Stimulated activated naive CD8-positive, alpha-beta T cell treated with anti-CD3 and anti-CD28 coated beads, Interleukin-15, amount 100 ng/mL, for 72 hours (primary cell): ENCODE measurements at places on chromosomes 3 and 15.

DNA sequence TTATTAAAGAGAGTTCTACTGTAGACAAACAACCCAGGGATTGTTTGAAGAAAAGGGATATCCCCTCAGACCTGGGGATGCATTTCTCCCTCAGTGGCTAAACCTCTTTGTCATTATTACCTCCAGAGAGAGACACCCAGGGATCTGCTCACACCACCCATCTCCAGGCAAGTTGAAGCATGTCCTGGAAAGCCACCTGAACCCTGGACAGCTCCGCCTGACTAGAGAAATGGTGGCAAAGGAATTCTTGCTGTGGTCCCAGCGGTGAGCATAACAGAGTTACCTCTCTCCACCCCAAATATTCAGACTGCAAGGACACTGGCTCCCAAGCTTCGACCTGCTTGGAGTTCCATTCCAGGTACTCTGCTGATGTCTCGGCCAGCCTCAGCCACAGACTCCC lies 320.2 kb downstream of the RORA start:
- DNase-seq: no peak

GRCh38 chr3:131898346-131898745 lies 136.5 kb downstream of the CPNE4 start:
- no peak for DNase-seq

DNA sequence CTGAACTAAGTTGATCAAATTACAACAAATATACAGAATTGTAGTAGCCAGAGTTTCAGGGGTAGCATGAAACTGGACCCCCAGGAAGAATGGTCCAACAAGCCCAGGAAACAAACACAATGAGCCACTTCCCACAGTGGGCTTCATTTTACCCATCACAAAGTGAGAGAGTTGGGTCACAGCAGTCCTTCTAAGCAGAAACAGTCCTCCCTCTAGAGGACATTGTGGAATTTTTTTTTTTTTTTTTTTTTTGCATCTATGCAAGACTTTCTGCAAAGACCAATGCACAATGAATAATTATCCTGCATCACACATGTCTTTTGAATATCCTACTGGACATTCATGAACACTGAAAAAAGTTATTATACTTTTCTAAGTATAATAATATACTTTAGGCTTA lies 73.8 kb upstream of the ATP13A5 start:
- DNase-seq: no peak

- DNase-seq: no peak
These were observed 3.9 kb downstream of the CFAP44 start for GRCh38 chr3:113437411-113437810.

DNA sequence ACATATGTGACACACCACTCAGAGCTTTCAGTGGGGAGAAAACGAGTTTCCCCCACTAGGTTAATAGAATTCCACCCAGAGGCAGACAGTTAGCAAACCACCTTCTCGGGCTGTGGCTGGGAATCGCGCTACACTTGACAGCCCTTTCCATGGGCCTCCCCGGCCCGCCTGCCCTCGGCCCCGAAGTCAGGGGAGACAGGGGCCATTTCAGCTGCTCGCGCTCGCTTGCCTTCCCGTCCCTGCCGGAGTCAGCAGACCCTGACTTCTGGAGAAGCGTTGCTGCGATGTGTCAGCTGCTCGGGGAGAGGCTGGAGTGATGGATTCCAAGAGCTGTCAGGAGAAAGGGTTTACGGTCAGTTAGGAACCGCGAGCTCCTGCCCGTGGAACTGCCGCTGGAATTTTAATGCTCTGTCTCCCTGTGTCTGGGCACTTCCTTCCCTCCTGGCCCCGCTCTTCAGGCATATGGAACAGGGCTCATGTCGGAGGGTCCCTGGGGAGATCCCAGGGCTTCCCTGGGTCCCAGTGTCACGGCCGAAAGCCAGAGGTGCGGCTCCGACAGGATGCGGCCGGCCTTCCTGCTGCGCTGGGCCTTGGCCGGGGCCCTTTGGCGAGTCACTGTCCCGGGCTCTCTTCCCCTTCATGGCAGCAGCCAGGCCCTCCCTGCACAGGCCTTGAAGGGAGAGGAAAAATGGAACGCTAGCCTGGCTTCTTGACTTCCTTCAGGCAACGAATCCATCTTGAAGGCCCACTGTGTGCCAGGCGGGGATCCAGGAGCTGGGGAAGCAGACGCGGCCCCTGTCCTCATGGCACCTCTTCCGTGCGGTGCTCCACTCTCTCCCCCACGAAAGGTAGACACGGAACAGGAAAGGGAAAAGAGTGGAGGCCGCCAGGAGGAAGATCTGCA lies 38.4 kb upstream of the VPS8 start:
- DNase-seq: no peak

DNA sequence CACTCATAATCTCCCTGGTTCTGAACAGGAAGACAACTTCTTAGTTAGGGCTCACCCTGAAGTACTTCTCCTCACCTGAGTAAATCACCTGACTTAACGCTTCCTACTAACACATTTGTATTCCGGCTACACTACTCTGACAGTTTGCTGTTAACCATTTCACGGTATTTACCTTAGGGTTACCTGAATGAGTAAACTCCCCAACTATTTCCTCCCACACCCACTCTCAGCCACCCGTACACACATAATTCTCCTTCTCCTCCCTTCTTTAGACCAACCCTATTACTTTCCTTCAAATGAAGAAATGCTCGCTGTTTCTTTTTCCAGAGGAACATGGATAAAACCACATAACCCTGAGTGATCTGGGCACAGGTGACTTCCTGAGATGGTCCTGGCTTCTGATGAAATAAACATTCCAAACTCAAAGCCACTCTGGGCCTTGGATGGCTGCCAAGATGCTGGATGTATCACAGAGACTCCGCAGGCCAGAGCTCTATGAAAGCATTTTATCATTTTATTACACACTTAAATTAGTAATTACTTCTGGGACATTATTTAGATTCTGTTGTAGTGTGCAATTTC lies 183.6 kb upstream of the ATP11B start:
- no peak for DNase-seq
